ENCODE measurements at places on chromosomes 2 and 18. TPM values are rescaled to one million over a fixed set of nuclear protein-coding genes. Genes with fewer than 3 reads are reported as not detected.

- no peaks in the 10 kb centered on the region for H3K36me3 ChIP-seq
- no peaks in the 10 kb centered on the region for H3K4me1 ChIP-seq
- no peak for DNase-seq
- H3K27ac ChIP-seq, result no peak overlapping the region
- no peaks in the 10 kb centered on the region for H3K27me3 ChIP-seq
Measured at GRCh38 chr18:50697509-50697908, 122.3 kb downstream of the MRO start.

DNA sequence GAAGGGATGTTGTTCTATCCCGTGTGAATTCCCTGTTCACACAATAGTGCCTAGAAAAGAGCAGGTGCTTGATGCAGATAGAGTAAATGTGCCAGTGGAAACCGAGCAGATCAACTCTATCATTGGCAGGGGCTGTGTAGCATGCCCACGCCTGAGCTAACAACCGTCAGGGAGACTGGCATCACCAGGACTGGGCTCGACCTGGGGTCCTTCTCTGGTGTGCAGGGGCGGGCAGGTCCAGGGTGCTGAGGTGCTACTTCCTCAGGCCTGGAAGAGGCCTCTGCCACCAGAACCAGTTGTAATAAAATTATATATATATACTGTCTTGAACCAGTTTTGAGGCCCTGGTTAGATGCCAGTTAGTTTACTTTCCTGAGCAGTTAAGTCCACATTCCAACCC lies 11.8 kb upstream of the MAL start:
- no peaks in the 10 kb centered on the region for H3K36me3 ChIP-seq
- no peaks in the 10 kb centered on the region for H3K27me3 ChIP-seq
- no peaks in the 10 kb centered on the region for H3K4me1 ChIP-seq
- H3K4me3 ChIP-seq, result no peak overlapping the region
- H3K27ac ChIP-seq, result no peak overlapping the region

Gene ALPG
- not detected for polyA plus RNA-seq

GRCh38 chr2:39399570-39399969 lies 37.5 kb downstream of the MAP4K3 start:
- DNase-seq, result no peak
- H3K27me3 ChIP-seq, result no peaks in the 10 kb centered on the region
- no peak overlapping the region for H3K27ac ChIP-seq
- peaks cover 6% of the 10 kb centered on the region for H3K4me1 ChIP-seq
- no peaks in the 10 kb centered on the region for H3K36me3 ChIP-seq
- H3K4me3 ChIP-seq, result no peak overlapping the region

GRCh38 chr2:2707206-2707991 lies 376.3 kb upstream of the MYT1L start:
- no peak for DNase-seq
- H3K36me3 ChIP-seq, result no peaks in the 10 kb centered on the region
- H3K4me1 ChIP-seq, result no peaks in the 10 kb centered on the region
- H3K4me3 ChIP-seq, result no peak overlapping the region

Gene RNF125
- polyA plus RNA-seq, result 20.9 TPM

Gene MBOAT2
- polyA plus RNA-seq, result 0.90 TPM

DNA sequence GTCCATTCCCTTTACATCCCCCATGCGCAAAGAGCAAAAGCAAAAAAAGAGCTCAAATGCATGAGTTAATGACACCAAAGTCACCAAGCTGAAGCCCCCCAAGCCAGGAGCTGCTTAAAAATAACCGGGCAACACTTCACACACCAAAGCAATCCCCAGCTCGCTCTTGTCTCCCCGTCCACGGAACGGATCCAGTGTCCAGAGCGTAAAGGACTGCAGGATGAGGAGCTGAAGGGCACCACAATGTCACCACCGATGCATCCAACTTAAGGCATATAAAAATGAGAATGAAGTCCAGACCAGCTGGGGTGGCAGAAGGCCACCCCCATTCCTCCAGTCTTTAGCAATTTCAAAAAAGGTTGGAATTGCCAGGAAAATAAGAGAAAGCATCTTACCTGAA lies 8.7 kb downstream of the SMAD7 start:
- H3K4me1 ChIP-seq, result peaks cover 95% of the 10 kb centered on the region
- no peaks in the 10 kb centered on the region for H3K27me3 ChIP-seq
- H3K36me3 ChIP-seq, result no peaks in the 10 kb centered on the region
- peak overlapping the region; percentile 11 for H3K4me3 ChIP-seq
- DNase-seq, result no peak

Gene VAMP8
- 312 TPM for polyA plus RNA-seq

Data from naive thymus-derived CD4-positive, alpha-beta T cell (primary cell).